NCI-H345 (cell line): ENCODE measurements at places on chromosomes 3 and 15.
A peak's percentile ranks its signal among the peaks of the same experiment; 100 is the strongest.

DNA sequence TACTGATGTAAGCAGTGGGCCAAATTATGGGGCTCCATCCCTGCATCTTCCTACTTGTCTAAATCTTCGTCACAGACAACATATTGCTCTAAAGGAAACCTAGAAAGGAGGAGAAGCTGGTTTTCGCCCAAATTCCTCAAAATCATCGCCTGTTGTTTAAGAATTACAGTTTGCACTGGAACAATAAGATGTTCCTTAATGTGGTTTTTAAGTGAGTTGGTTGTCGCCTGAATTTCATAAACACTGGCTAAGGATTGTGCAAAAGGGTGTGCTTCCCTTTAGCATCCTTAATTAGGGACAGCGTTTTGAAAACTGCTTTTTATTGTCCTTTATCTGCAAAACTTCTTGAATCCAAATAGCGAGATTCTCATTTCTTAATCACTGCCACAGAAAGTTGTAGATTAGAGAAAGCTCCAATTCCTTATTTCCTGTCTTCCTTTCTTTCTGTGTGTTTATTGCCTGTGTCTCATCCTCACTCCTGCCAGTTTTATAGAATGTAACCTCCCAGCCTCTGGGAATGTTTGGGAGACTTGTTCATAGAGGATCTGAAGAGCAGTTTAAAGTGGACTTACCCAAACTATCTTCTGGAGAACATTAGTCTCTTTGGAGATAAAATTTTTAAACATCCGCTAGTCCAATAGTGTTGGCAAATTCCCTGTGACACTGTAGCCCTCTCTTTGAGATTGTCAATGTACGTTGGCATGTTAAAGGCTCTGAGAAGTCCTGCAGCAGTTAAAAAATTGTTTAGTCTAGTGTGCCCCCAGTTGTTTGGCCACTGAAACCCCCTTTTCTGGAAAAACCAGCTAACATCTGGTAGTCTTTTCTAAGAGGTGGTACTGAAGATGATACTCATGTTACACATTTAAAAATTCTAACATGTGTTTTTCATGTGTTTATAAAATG lies 50.4 kb downstream of the FLNB start:
- no peak for DNase-seq

- DNase-seq, result no peak
Measured at GRCh38 chr3:124999317-124999716, 56.5 kb downstream of the HEG1 start.

GRCh38 chr3:190266913-190267290 lies 55.3 kb downstream of the CLDN1 start:
- no peak for DNase-seq

- no peak for DNase-seq
Measured at GRCh38 chr15:42270551-42270950, 2.5 kb upstream of the GANC start.

DNA sequence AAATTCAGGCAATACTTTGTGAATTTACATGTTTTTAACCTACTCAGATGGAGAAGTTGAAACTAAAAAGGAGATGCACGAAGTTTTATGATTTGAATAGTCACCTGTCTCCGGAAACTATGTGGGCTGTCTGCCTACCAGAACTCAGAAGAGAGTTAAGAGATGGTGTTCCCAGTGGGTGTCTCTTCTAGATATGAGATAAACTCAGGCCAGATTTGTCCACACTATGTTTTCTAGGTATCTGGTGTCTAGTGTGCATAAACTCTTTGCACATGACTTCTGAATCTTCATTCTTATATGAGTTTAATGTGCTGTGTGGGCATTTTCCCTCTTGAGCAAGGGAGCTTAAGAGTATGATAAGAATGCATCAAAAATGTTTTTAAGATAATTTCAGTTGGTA lies 222.8 kb downstream of the FOXP1 start:
- no peak for DNase-seq

DNA sequence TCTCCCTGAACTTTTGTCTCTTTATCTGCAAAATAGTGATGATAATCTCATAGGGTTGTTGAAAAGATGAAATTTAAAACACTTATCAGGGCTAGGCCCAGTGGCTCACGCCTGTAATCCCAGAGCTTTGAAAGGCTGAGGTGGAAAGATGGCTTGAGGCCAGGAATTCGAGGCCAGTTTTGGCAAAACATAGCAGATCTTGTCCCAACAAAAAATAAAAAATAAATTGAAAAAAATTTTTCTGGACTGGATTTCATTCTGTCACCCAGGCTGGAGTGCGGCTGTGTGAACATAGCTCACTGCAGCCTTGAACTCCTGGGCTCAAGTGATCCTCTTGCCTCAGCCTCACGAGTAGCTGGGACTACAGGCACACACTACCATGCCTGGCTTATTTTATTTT lies 29.6 kb downstream of the LMLN start:
- DNase-seq, result no peak

DNA sequence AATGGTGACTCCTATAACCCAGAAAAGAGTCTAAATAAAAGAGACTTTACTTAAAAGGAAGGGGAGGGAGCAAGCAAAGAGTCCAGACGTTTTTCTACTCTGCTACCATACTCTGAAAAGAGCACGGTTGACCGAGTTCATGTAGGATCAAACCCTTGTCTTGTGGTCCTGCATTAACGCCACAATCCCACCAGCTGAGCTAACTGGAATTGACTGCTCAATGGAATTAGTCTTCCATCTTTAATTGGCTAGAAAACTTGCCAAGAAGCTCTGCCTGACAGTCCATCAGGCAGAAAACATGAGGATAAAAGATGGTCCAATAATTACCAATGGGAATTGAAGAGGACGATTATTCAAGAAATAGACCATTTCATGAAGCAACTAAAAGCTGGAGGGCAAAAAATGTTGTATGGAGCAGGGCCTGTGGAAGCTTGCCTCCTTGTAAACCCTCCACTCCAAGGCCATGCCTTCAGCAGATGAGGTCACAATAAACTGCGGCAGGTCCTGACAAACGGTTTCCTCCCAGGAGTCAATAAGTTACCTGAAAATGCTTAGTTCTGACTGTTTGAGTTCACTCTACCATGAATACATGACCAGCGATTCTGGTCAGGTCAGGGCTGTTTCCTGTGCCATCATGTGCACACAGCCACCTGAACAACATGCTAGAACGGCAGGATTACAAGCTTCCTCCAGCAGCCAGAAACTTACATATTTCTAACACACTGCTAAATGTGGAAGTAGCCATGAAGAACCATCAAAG lies 35.6 kb upstream of the ARHGEF3 start:
- DNase-seq, result no peak

- peak; percentile 23 for DNase-seq
Measured at GRCh38 chr3:142963516-142964448, at the start of gene PAQR9. PAQR9 (minus strand) TSS chr3:142963674; CDS start chr3:142963336, 338 bp downstream.

DNA sequence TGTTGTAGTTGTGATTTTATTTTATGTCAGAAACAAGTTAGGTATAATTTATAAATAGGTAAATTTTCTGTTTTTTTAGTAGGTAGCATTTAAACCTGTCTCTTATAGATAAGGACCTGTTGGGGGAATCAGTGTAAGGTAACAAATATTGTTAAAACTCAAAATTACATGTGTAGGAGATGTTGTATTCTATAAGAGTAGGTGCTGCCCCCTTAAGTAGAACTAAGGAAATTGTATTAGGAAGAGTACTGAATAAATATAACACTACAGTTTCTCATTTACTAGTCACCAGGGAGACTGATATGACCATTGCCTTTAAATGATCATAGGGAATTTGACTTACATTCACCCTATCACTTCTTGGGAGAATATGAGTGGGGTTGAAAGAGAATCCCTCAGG lies 31.2 kb downstream of the SLC25A36 start:
- DNase-seq, result no peak

- no peak for DNase-seq
Measured at GRCh38 chr3:186489507-186489906, 54.7 kb downstream of the CRYGS start.

DNA sequence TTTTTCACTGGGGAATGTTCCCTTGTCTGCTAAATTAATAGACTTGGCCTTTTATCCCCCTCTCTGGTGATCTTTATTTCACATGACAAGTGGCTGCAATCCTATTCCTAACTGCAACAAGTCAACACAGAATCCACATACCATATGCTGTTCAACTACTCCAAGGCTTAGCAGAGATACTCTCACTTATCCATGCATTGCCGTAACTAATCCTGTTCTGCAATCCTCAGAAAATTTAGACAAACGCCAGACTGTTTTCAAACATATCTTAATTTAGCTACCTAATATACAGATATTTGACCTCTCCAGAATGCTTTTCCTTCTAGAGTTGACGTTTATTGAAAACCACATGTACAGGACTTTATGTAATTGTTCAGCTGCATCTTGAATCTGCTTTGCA lies 37.9 kb downstream of the EID1 start:
- no peak for DNase-seq

DNA sequence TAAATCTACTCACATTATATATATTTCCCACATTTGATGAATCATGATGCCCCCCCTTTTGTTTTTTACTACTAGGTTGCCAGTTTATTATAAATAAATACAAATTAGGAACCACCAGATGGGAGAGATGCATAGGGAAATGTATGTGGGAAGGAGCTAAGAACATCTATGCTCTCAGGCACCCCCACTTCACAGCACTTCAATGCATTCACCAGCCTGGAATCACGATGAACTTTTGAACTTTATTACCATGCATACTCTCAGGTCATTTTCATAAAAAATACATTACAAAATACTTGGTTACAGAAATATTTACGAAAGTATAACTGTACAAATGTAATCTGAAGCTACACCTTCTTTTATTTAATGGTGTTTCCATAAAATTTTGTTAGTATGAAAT lies 988.0 kb upstream of the EPHA6 start:
- no peak for DNase-seq

GRCh38 chr3:150419076-150419868 lies 11.2 kb downstream of the TSC22D2 start:
- no peak for DNase-seq

GRCh38 chr3:129961141-129961541 lies 13.4 kb upstream of the TRH start:
- DNase-seq, result no peak

GRCh38 chr3:45464336-45465170 lies 76.2 kb downstream of the LARS2 start:
- no peak for DNase-seq

- no peak for DNase-seq
Measured at GRCh38 chr3:149378478-149379309, 1.2 kb upstream of the TM4SF1 start.

GRCh38 chr3:149336925-149337324 lies 3.5 kb upstream of the TM4SF18 start:
- DNase-seq, result no peak

DNA sequence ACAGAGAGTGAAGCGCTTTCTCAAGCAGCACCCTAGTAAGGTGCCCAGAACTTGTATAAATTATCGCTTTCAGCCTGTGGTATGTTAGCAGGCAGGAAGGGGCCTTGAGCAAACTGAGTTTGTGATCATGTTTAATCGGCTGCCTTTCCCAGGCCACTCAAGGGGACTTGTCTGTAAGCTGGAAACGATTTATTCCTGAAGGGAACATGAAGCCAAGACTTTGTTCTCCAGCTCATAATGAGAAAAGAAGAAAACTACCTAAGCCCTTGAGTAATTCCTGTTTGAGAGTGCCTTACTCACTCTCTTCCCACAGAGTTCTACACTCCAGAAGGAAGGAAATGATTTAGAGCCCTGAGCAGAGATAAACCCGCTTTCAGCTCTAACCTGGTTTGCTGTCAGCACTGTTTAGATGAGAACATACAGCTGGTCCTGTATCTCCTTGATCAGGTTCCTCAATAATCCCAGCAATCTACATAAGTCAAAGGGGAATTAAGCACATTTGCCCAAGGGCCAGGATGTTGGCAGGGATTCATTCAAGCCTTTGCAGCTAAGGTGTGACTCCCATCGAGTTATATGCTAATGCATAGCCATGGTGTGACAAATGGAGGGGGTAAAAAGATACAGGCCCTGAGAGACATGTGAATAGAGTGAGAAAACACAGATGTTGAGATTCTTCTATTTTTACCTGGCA lies 187.7 kb upstream of the SLC24A5 start:
- no peak for DNase-seq

GRCh38 chr3:13324835-13325501 lies 95.2 kb downstream of the NUP210 start:
- DNase-seq, result no peak

DNA sequence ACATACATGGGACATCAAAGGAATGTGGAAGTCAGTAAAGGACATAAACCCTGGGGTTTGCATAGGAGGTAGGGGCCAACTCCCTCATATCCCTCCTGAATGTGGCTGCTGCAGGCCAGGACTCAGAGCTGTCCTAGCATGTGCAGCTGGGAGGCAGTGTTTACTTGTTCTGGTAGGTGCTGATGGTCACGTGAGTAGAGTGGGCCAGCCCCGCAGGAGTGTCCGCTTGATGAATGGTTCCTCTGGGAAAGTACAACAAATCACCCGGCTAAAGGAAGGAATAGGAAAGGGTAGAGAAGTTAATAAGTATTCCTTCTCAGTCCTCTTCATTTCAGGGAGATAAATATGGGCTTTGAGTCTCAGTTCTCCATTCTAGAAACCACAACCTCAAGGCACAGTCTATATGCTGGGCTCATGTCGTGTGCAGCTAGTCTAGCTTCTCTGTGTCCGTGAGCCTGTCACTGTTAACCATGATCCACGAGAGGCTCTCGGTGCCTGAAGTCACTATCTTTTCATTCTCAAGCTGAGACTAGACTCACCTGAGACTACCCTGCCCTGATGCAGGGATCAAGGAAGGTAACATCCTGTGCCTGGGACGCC lies 17.9 kb downstream of the RIOX2 start:
- DNase-seq, result no peak

DNA sequence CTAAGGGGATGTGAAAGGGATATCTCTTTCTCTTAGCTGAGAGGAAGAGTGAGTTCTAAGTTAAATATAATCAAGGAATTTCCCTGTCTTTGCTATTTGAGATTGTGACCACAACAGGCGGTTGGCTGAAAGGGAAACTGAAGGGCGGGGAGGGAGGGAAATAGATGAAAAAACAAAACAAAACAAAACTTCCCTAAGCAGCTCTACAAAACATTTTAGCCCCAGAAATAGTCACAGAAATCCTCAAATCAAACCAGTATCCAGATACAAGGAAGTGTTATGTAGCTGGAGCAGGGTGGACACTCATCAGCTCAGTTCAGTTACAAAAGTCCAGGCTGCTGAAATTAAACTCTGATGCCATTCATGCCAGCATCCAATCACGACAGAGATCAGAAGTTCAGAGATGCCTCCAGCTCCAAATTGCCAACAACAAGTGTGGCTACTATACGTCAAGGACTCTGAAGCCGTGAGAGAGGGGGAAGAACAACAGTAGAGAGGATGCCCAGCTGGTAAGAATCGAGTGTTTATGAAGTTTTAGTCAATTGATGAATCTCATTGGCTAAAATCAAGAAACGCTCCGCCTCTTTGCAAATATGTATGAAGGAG lies 319 bp upstream of the TP63 start:
- no peak for DNase-seq

DNA sequence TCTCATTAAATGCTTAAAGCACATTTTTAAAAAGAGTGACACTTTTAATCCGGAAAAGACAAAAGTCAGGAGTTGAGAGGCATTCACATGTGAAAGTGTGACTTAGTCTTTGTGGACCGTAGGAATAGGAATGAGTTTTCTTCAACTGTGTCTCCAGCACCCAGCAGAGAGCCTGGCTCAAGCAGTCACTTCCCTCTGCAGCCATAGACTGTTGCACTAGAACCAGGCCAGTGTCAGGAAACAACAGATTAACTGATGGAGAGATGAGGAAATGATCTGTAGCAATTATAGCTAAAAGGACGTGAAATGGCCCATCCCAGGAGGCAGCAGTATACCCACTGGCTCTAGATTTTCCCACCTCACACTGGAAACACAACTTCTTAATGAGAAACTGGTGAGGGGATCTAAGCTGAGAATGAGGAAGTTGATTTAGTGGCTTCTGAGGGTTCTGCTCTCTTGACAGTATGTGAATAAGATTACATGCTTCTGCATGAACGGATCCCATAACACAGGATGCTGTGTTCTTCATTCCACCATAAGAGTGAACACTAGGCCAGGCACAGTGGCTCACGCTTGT lies 19.8 kb downstream of the CFAP92 start:
- no peak for DNase-seq
